Activated T-cell treated with anti-CD3 and anti-CD28 coated beads for 1 hour (primary cell): ENCODE measurements at places on chromosomes 3 and 15.
A peak's percentile ranks its signal among the peaks of the same experiment; 100 is the strongest.

DNA sequence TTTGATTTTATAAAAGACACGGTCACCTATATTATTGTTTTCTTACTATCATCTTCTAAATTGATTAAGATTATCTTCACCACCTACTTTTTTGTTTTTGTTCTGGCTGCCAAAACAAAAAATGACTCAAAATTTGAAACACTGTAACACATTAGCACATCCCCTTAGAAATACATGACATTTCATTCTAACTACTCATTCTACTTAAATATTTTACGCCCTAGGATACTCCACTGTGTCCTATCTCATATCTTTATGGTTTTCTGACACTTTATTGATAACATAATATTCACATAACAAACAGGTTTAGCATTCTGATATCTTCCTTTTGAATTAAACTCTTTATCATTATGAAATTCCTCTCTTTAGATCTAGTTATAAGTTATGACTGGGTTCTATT lies 656.2 kb downstream of the GBE1 start:
- DNase-seq = no peak

GRCh38 chr15:84962955-84963354 lies 18.7 kb upstream of the PDE8A start:
- DNase-seq = no peak

DNA sequence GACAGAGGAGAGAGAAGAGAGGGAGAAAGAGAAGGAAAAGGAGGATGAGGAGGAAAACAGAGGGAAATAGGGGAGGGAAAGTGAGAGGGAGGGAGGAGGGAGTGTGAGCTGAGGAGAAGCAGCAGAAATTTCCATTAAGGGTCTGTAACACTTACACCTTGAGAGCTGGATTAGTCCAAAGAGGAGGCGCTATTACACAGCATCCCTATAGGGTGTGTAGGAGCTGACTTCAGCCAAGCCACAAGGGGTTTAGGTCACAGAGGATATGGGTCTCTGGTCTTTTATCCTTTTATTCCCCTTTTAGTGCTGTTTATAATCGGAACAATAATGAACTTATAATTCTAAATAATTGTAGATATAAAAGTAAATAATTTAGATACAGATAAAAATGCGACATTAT lies 230.4 kb downstream of the GABRG3 start:
- no peak for DNase-seq

- no peak for DNase-seq
These were observed 279.9 kb downstream of the PTPRG start for GRCh38 chr3:61841111-61841845.

GRCh38 chr3:164752812-164753211 lies 325.5 kb downstream of the SI start:
- DNase-seq = no peak

DNA sequence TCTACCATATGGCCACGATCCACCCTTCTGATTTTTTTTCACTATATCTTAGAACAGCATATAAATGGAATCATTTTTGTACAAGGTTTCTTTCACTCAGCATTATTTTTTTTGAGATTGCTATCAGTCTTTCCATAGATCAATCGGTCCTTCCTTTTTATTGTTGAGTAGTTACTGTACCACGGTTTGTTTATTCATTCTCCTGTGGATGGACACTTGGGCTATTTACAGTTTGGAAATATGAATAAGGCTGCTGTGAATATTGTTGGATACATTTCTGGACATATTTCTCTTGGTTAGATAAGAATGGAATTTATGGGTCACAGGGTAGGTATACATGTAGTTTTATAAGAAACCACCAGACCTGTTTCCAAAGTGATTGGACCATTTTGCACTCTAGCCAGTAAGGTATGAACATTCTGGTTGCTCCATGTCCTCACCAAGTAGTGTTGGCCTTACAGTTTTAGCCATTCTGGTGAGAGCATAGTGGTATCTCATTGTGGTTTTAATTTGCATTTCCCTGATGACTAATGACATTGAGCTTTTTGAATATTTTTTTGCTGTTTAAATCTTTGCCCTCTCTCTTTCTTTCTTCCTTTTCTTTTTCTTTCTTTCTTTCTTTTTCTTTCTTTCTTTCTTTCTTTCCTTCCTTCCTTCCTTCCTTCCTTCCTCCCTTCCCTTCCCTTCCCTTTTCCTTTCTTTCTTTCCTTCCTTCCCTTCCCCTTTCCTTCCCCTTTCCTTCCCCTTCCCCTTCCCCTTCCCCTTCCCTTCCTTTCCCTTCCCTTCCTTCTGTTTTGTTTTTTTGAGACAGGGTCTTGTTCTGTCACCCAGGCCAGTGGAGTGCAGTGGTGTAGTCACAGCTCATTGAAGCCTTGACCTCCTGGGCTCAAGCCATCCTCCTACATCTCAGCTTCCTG lies 49.2 kb downstream of the LRRK1 start:
- no peak for DNase-seq

DNA sequence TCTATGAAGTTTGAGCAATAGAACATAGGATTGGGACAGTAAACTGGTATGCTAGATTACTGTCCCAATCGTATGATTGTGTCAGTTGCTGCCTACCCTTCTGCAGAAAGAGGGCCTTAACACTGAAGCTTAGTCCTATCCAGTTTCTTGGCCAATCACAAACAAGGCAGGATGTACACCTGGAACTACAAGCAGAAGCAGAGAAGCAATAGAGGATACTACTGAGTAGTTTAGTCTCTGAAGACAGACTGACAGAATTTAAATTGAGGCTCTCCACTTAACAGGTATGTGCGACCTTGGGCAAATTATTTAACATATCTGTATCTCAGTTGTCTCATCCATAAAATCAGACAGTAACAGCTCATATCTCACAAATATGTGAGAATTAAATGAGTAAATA lies 85.0 kb downstream of the ZNF280D start:
- DNase-seq = no peak

DNA sequence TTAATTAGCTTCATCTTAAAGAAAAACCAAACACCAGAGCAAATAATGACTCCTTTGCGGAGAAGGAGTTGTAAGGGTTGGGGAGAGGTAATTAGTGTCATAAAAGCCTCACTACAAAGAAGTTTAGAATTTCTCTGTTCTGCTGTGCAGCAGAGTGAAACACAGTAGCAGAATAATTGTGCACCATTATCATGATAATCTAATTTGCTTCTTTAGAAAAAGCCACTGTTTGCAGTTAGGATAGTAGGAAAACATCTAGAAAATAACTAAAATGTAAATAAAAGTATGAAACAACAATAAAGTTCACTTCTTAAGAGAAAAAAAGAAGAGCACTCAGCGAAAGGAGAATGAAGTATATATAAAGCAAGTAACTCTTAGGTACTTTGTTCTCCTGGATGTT lies 5.5 kb downstream of the SHOX2 start:
- no peak for DNase-seq

DNA sequence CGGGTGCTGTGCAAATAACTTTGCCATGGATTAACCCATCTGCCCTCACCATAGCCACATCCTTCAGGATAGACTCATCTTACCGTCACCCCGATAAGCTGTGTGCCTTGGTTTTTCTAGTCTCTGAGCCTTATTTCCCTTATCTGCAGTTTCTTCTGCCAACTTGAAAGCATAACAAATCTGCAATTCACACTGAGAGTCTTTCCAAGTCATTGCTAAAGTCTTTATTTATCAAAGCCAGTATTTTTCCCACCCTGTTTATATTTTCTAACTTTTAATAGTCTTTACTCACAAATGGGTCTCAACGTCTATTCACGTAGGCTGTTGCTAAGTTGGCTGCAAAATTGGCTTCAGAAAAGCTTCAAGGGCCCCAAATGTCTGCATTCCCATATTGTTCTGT lies 61.6 kb upstream of the SUCLG2 start:
- no peak for DNase-seq

- DNase-seq = no peak
These were observed 739 bp upstream of the AMOTL2 start for GRCh38 chr3:134374791-134375581.

GRCh38 chr3:29282427-29283230 lies 1.8 kb downstream of the RBMS3 start:
- no peak for DNase-seq

- DNase-seq = no peak
These were observed 33.5 kb downstream of the EBLN2 start for GRCh38 chr3:73094951-73095350.

DNA sequence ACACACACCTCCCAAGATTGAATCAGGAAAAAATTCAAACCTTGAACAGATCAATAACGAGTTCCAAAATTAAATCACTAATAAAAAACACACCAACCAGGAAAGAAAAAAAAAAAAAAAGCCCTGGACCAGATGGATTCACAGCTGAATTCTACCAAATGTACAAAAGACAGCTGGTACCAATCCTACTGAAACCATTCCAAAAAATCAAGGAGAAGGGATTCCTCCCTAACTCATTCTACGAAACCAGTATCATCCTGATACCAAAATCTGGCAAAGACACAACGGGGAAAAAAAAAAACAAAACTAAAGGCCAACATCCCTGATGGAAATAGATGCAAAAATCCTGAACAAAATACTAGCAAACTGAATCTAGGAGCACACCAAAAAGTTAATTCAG lies 54.4 kb upstream of the SLC12A8 start:
- DNase-seq = no peak

- DNase-seq = no peak
These were observed 62.2 kb downstream of the MB21D2 start for GRCh38 chr3:192855434-192855833.

DNA sequence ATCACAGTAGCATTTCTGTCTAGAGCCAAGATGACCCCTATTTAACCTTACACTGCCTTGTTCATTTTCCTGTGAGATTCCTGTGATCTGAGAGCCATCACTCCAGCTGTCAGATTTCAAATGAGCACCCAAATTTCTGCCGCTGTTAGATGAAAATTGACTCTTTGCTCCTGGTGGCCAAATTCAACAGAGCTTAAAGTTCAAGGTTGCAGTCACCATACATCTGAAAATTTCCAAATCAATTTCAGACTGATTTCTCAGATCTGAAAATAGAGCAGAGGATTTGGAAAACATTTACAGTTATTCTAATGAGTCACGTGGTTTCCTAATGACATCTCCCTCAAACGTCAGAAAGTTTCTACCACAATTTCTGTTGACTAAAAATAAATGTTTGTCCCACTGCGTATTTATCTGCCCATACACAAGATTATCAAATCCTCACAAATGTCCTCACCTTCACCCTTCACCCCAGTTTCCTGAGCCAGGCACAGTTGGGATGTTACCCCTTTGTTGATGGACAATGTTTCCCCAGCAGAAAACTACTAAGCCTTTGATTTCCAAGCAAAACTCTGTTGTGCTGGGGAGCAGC lies 16.4 kb downstream of the HDC start:
- DNase-seq = no peak

- no peak for DNase-seq
These were observed 103.0 kb upstream of the SLC24A5 start for GRCh38 chr15:48017747-48018146.

- DNase-seq = no peak
These were observed 66.9 kb downstream of the SLCO2A1 start for GRCh38 chr3:133962849-133963248.

- no peak for DNase-seq
These were observed 96.3 kb upstream of the DLG1 start for GRCh38 chr3:197394464-197395321.

- no peak for DNase-seq
These were observed 164.3 kb downstream of the LRRK1 start for GRCh38 chr15:101083336-101084045.

DNA sequence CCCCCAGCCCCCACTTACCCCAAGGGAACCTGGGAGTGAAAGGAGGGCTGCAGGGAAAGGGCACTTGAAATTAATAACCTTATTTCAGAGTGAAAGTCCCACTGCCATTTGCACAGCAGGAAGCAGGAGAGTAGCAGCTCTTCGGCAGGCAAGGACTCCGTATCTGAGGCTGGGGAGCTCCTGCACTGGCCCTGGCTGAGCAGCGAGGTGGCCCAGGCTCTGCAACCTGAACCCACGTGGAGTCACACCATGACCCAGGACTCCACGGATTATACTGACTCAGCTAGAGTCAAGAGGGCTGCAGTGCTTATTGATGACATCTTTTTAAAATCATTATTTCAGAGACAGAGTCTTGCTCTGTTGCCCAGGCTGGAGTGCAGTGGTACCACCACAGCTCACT lies 214.5 kb downstream of the XXYLT1 start:
- DNase-seq = no peak

DNA sequence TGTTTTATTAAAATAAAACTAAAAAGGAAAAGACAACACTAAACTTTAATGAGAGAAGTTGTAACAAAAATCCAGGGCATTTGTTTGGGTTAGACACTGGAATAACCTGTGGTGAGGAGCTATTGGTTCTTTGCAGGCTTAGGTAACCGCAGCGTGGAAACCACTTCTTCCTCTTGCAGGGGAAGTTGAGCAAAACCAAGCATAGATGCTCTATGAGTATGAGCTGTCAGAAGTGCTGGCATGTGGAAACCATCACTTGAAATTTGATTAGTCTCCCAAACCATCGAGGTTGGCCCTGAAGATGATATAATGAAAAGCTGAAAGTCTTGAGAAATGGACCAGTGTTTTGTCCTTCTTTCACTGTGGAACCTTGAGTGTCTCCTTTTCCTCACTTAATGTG lies 127.1 kb upstream of the RBMS3 start:
- DNase-seq = no peak

DNA sequence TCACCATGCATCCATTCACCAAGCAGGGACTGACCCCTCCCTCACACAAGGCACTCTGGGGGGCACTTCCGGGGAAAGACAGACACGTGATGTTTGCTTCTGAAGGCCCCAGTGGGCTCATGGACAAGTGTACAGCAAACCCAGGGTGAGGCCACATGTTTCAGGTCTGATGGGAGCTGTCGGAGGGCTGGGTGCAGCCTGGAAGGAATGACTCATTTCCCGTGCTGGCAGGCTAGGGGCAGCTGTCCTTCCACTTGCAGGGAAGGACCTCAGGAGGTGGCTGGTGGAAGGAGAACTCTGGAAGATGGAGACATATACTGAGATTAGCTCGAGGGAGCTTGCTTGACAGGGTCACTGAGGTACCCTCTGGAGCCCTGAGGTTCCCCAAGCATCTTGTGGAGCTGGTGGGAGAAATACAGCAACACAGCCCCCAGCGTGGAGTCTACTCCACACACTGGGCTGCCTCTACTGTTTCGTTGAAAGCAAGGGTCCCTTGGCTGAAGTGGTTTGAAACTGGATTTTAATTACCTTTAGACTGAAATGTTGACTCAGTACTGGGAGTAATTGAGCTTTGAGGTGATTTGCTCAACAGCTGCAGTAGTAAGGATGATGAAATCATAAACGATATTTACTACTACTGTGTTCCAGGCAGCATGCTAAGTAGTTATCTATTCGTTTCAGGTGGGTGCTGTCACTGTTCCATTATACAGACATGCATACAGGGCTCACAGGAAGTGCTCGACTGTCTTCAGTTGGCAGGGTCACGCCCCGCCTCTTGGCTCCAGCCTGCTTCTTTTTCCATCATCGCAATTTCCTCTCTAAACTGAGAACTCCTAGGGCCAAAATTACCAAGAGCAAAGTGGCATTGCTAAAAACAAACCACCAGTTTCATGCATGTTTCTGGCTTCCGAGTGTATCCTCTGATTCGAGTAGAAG lies 230.4 kb downstream of the ADAMTS17 start:
- no peak for DNase-seq

GRCh38 chr15:72796515-72797337 lies 13.2 kb upstream of the ADPGK start:
- peak; percentile 28 for DNase-seq
